ENCODE measurements at places on chromosomes 6 and 20. TPM values are rescaled to one million over a fixed set of nuclear protein-coding genes. Genes with fewer than 3 reads are reported as not detected.

The SIRT5 gene
- total RNA-seq = 8.1 TPM

The PROKR2 gene
- not detected for total RNA-seq

The ZSCAN31 gene
- total RNA-seq = 8.3 TPM

DNA sequence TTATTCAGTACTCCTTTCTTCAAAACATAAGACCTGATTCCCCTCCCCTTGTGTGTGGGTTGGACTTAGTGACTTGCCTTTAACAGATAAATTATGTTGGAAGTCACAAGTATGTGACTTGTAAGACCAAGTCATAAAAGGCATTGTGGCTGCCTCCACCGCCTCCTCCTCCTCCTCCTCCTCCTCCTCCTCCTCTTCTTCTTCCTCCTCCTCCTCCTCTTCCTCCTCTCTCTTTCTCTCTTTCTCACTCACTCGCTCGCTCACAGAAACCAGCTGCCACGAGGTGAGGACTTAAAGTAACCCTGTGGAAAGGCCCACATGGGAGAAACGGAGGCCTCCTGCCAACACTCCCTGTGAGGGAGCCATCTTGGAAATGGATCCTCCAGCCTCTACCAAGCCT is 64.0 kb downstream of the NCR2 start:
- no peaks in the 10 kb centered on the region for H3K36me3 ChIP-seq
- no peak for DNase-seq
- H3K4me3 ChIP-seq = no peak overlapping the region

- no peaks in the 10 kb centered on the region for H3K4me1 ChIP-seq
- no peaks in the 10 kb centered on the region for H3K27me3 ChIP-seq
- DNase-seq = no peak
- H3K4me3 ChIP-seq = no peak overlapping the region
- H3K27ac ChIP-seq = no peak overlapping the region
These were observed 69.5 kb upstream of the SULF2 start for GRCh38 chr20:47854687-47855212.

GRCh38 chr6:110490110-110490509 is 13.7 kb upstream of the SLC22A16 start:
- H3K4me3 ChIP-seq = no peak overlapping the region
- no peaks in the 10 kb centered on the region for H3K27me3 ChIP-seq
- no peak for DNase-seq
- H3K4me1 ChIP-seq = no peaks in the 10 kb centered on the region
- H3K27ac ChIP-seq = no peak overlapping the region

GRCh38 chr6:4180652-4181255 is 45.4 kb upstream of the ECI2 start:
- no peak for DNase-seq
- H3K36me3 ChIP-seq = no peaks in the 10 kb centered on the region
- no peaks in the 10 kb centered on the region for H3K4me1 ChIP-seq
- peaks cover 2% of the 10 kb centered on the region for H3K27me3 ChIP-seq
- no peak overlapping the region for H3K27ac ChIP-seq
